SW 1271 (cell line): ENCODE measurements at places on chromosomes 11 and 22.
A peak's percentile ranks its signal among the peaks of the same experiment; 100 is the strongest.

DNA sequence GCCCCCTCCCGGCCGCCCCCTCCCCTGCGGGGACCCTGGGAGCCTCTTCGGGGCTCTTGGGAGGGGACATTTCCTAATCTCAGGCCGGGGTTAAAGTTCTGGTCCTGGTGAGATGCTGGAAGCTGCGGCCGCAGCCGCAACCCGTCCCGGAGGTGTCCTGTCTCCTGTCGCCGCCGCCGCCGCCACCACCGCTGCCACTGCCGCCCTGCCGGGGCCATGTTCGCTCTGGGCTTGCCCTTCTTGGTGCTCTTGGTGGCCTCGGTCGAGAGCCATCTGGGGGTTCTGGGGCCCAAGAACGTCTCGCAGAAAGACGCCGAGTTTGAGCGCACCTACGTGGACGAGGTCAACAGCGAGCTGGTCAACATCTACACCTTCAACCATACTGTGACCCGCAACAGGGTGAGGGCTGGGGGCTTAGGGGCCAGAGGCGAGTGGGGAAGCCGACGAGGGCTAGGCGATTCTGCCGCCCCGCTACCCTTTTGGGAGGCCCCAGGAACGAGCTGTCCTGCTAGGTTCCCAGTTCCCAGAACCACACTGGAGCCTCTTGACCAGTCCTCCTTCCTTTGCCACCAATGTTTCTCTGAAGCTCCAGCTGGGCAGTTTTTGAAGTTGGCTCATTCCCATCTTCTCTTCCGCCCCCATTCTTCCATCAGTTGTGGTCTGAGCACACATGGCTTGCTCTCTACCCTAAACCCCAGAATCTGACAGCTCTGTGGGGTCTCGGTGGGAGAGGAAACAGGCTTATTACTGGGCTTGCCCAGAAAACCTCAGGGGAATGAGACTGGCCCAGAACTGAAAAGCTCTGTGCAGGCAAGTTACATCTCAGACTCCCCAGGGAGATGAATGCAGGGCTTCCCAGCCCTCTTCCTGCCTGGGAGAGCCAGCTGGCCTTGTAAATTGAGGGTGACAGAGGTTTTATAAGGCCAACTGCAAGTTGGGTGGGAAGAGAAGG lies 781 bp downstream of the SIDT2 start:
- DNase-seq, result no peak

- DNase-seq, result no peak
These were observed 42.2 kb downstream of the TRAF6 start for GRCh38 chr11:36467916-36468315.

GRCh38 chr11:64844330-64845128 lies at the start of gene CDC42BPG:
CDC42BPG (minus strand) TSS chr11:64844653; CDS start chr11:64844569, 84 bp downstream.
- peak; percentile 45 for DNase-seq

- DNase-seq, result no peak
These were observed 190.0 kb downstream of the KCNA4 start for GRCh38 chr11:29826878-29827277.

DNA sequence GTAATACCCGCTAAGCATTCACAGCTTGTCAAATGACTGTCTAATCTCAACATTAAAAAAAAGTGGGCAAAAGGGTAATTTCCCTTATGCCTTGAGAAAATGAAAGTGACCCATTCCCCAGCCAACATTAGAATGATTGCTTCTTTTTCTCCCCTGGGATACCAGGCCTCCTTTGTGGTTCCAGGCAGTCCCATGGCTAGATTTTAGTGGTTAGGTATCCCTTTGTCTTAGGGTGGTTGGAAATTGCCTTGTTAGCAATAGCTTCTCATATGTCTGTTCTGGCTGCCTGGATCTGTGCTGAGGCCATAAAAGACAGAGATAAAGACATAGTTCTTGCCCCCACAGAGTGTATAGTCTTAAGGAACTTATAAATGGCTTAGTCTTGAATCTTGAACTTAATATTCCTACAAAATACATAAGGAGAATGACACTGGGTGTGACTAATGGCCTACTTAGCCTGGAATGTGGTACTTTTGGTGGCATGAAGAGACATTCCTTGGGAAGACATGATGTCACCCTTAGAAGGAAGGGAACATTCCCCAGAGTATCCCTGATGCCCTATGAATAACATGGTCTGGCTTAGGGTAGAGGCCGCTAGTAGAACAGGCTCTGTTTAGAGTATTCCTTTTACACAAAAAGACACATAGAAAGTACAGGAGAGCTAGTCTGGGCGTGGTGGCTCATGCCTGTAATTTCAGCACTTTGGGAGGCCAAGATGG lies 90.3 kb downstream of the ZBTB16 start:
- no peak for DNase-seq

GRCh38 chr22:31872209-31872608 lies 72.1 kb upstream of the YWHAH start:
- DNase-seq, result no peak

DNA sequence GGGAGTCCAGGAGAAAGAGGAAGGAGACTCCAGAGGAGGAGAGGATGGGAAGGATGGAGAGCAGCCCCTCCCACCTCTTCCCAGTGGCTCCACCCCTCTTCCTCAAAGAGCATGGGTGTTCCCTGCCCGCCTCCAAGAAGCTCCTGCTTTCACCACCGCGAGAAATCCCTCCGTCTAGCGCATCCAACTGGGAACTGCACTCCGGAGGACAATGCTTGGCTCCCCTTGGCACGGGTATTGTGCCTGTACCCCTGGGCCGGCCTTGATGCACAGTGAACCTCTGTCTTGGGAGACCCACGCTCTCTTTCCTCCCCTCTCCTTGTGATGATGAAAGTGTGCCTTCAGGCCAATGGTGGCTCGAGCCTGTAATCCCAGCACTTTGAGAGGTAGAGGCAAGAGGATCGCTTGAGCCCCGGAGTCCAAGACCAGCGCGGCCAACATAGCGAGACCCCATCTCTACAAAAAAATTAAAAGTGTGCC lies 14.9 kb upstream of the ADA2 start:
- DNase-seq, result no peak

DNA sequence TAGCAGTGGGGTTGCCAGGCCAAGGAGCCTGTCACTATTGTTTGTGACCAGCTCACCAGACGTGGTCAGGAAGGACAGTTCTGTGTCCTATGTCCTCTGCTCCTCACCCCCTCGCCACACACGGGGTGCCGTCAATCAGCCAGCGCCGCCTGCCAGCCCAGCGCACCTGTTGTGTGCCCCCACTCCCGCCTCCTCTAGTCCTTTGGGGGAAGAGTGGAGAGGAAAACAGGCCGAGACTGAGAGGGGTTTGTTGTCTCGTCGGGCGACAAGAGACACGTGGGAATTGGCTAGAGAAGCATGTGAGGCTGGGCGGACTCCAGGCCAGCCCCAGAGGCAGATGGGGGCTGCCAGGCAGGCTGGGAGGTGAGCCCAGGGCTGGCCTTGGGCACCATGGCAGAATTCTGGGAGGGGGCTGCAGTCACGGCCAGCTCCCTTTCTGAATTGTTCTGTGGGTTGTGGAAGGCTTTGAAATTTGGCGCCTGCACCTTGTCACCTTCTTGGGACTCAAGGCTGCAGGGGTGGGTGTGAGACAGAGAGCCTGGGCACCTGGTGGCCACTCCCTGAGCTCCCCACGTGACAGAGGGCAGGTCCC lies 3.1 kb upstream of the KCNQ1OT1 start:
- no peak for DNase-seq

GRCh38 chr11:75456596-75457183 lies 23.7 kb upstream of the KLHL35 start:
- DNase-seq, result no peak

DNA sequence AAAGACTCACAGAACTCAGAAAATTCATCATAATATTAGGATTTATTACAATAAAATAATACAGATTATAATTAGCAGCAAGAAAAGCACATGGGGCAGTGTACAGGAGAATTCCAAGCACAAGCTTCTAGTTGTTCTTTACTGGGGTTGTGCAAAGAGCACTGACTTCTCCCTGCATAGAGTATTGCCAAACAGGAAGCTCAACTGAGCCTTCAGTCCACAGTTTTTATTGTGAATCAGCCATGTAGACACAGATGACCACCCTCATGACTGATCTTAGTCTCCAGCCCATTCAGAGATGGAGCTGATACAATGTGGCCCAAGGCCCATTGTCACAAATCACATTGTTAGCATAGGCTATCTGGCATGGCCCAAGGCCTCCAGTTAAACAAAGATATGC lies 798.9 kb downstream of the KCNA4 start:
- DNase-seq, result no peak

- no peak for DNase-seq
These were observed 569 bp upstream of the YPEL1 start for GRCh38 chr22:21736084-21736642.

DNA sequence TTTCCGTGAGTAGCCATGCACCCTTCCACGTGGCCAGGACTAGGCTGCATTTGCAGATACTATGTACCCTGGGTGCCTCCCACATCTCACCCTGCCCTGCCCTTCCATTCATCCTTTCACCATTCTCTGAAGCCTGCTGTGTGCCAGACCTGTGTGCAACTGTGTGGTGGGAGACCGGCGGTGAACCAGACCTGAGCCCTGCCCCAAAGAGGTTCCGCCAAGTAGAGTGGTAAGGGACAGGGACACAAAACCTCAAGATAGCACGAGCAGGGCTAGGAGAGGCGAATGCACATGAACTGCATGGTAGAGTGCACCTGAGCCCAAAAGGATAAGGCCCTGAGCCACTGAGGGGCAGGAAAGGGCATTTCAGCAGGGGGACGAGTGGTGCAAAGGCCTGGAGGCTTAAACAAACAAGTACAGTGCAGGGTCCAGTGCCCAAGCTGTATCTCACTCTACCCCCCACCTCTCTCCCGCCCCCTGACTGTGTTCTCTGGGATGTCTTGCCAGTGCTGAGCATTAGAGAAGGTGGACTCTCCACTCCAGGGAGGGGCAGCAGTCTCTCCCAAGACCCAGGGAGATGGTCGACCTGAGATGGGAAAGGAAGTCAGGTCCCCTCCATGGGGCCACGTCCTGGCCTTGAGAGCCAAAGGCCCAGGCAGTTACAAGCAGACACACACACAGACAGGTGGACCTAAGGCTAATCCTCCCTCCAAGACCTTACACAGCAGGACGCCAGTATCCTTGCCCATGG lies 14.1 kb upstream of the ARAP1 start:
- DNase-seq, result no peak
